ENCODE measurements at places on chromosomes 12 and 14. TPM values are rescaled to one million over a fixed set of nuclear protein-coding genes. Genes with fewer than 3 reads are reported as not detected.
A peak's percentile ranks its signal among the peaks of the same experiment; 100 is the strongest.

DNA sequence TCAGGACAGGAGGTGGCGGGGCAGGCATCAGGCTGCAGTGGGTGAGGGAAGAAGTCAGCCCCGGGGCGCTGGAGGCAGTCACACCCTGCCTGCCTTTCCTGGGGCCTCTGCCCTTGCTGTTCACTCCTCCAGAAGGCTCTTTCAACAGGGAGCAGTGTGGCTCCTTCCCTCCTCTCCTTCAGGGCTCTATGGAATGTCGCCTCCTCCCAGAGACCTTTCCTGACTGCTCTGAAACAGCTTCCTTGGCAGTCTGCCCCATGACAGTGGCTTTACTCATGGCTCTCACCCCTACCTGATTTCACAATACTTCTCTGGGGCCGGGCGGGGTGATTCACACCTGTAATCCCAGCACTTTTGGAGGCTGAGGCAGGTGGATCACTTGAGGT lies 7.1 kb downstream of the RHOF start:
- DNase-seq = peak; percentile 98

DNA sequence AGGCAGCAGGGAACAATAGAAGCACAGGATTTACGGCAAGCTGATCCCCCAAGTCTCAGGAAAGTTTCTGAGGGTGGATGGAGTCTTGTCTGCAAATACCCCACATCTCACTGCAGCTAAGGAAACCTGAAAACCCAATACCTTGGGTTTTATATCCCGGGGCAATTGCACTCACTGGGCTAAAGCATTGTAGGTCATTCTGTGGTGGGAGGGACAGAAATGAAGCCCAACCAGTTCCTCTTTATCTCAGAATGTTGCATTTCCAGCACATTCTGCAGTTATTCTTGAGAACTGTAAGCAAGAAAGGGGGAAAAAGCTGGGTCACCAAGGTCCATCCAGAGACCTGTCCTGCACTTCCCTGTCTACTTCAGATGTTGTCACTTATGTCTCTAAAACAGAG lies 39.8 kb downstream of the C12orf42 start:
- no peak for DNase-seq

DNA sequence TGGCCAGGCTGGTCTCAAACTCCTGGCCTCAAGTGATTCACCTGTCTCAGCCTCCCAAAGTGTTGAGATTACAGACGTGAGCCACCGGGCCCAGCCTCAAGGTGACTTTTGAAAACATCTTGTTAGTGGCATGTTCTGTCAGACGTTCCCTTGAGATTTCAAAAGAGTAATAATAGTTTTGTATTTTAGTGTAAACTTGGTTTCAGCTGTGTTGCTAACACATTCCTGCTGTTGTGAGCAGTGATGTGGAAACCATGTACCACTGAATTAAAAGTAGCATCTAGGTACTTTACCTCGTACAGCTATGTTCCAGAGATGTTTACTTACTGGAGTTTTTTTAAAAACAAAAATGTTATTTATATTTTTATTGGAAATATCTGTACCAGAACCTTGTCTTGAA lies 111.3 kb downstream of the AEBP2 start:
- DNase-seq = no peak

GRCh38 chr12:4472046-4472445 lies 26.4 kb upstream of the FGF6 start:
- DNase-seq = no peak

Gene MAP3K9
- total RNA-seq = 13.8 TPM

GRCh38 chr12:52049688-52050087 lies 1.6 kb upstream of the NR4A1 start:
- DNase-seq = no peak

DNA sequence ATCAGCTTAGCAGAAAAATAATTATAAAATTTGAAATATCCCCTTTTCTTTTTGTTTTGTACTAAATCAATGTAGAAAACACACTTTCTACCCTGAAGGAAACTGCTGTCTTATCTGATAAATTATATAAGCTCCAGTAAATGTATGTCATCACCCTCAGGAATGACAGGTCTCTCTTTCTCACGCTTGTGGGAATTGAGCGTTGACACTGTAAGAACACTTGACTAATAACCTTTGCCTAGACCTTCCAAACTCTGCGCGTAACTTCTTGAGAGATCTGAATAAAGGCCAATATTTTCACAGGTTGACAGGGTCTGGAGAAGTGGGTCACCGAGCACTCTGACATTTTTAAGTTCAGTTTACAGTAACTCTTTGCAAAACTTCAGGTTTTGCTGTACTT lies 138.5 kb downstream of the BCAT1 start:
- DNase-seq = no peak

Gene CCDC198
- total RNA-seq = not detected

DNA sequence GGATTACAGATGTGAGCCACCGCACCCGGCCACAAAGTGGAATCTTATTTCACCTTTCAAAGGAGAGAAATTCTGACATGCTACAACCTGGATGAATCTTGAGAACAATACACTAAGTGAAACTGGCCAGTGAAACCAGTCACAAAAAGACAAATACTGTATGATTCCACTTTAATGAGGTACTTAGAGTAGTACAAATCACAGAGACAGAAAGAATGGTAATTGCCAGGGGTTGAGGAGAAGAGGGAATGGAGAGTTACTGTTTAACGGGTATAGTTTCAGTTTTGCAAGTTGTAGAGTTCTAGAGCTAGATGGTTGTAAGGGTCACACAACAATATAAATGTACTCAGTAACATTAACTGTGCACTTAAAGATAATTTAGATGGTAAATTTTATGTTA lies 33.4 kb downstream of the ADIPOR2 start:
- no peak for DNase-seq

Measured in bronchial epithelial cell (primary cell).